Spleen (tissue), 13 donors: ENCODE measurements at places on chromosomes 16 and 17. TPM values are rescaled to one million over a fixed set of nuclear protein-coding genes. Genes with fewer than 3 reads are reported as not detected.

DNA sequence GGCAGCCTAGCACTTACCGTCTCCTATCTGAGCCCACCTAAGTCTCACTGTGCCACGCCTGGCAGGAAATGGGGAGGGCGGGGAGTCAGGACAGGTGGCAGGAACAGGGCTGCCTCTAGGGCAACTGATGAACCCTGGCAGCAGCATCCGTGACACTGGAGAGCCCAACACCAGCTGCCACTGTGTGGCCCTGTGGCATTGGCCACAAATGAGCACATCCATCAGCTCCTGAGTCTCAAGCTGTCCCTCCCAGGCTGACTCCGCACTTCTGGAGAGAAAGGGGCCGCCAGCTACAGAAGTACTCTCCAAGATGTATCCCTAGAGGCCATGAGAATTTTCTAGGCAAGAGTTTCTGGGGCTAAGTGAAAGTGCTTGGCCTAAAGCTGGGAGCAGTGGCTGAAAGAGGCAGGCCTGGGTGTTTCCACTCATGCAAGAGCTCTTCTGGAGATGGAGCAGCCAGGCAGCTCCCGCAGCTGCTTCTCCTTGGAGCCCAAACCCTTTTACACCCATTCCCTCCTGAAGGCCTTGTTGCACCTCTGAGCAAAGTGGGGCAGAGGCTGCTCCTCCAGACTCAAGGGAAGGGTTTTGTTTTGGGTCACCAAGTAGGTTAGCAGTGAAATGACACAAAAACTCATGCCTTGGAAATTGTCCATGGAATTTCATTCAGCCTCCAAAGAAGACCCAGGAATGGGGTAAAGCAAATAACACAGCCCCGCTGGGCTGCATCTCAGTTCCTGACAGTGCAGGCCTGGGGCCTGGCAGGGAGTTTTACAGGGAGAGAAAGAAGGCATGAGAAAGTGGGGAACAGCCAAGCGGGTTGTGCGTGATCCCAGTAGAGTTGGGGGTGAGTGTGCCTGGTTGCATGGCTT lies 25.8 kb downstream of the PEMT start:
- no peak for DNase-seq
- no peaks in the 10 kb centered on the region for H3K27me3 ChIP-seq
- peaks cover 30% of the 10 kb centered on the region for H3K4me1 ChIP-seq
- no peaks in the 10 kb centered on the region for H3K36me3 ChIP-seq

The SOST gene
- total RNA-seq = not detected

The TMIGD1 gene
- total RNA-seq = not detected

- H3K27me3 ChIP-seq = peaks cover 96% of the 10 kb centered on the region
- no peaks in the 10 kb centered on the region for H3K36me3 ChIP-seq
- H3K4me3 ChIP-seq = no peak overlapping the region
- no peak for DNase-seq
Observed at GRCh38 chr16:1101573-1102332, 5.7 kb upstream of the C1QTNF8 start.

GRCh38 chr17:75271233-75271954 lies 363 bp upstream of the MIF4GD start:
- no peaks in the 10 kb centered on the region for H3K27me3 ChIP-seq
- H3K27ac ChIP-seq = peak overlapping the region; percentile 99
- DNase-seq = peak; percentile 98
- H3K36me3 ChIP-seq = no peaks in the 10 kb centered on the region

- no peak for DNase-seq
- H3K4me3 ChIP-seq = no peak overlapping the region
- H3K36me3 ChIP-seq = no peaks in the 10 kb centered on the region
- H3K27me3 ChIP-seq = no peaks in the 10 kb centered on the region
- H3K27ac ChIP-seq = no peak overlapping the region
Observed at GRCh38 chr16:21060027-21060510, 90.6 kb downstream of the DNAH3 start.

GRCh38 chr16:79008036-79008868 lies 592.3 kb downstream of the MAF start:
- no peaks in the 10 kb centered on the region for H3K27me3 ChIP-seq
- H3K4me3 ChIP-seq = no peak overlapping the region
- peaks cover 8% of the 10 kb centered on the region for H3K4me1 ChIP-seq

The MPO gene
- 15.2 TPM for total RNA-seq

DNA sequence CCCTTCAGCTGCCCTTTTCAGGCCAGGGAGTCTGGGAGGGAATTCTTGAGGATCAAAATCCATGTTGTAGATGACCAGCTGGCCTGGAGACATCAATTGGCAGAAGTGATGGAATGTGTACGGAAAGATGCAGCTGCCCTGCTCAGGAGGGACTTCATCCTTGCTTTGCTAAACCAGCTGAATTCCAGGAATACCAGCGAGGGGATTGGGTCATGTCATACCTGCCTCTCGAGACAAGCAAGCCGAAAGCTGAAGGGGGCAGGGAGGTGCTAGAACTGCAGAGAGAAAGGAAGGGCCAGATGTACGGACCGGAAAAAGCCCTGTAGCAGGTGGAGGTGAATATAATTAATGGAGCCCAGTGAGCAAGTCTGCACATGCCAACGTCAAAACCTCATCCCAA lies 25.6 kb upstream of the NTN1 start:
- H3K36me3 ChIP-seq = no peaks in the 10 kb centered on the region
- DNase-seq = no peak
- peaks cover 4% of the 10 kb centered on the region for H3K4me1 ChIP-seq
- no peak overlapping the region for H3K4me3 ChIP-seq
- no peaks in the 10 kb centered on the region for H3K27me3 ChIP-seq

DNA sequence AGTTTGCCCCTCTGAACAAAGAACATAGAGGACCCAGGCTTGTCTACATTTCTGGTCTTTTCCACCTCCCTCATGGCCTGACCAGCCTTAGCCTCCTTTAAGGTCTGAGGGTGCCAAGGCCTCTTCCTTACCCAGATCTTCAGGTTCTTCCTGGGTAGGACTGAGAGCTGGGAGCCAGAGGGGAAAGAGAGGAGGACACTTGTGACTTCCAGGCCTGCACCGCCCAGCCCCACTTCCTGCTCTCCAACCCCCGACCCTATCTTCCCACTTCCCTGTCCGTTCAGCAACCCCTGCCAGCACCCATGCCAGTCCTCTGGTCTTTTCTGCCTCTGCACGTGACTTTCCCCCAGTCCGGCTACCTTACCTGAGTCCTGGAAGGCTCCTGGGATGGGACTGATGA lies 534 bp downstream of the PRSS36 start:
- no peak overlapping the region for H3K4me3 ChIP-seq
- no peak for DNase-seq
- peaks cover 17% of the 10 kb centered on the region for H3K27me3 ChIP-seq
- H3K4me1 ChIP-seq = peaks cover 22% of the 10 kb centered on the region
- no peaks in the 10 kb centered on the region for H3K36me3 ChIP-seq

DNA sequence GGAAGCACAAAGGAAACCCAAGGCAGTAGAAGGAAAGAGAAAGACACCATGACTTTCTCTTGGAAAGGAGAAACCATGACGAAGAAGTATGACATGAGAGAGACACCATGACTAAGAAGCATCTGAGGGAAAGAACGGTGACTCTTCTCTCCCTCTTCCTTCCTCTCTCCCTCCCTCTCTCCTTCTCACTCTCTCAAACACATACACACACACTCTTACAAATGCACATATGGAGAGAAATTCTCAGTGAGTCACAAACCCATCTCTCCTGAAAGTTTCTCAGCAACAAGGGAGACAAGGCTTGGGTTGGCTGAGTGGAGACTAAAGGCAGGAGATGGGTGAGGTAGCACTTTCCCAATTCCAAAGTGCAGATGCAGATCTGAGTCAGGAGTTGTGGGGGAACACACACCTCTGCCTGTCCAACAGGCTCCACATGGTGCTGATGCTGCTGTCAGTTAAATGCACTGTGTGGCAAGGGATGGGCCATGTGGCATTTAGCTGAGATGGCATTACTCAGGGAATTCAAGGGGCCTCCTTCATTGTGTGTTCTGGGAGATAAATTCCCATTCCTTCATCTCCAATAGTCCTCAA lies 336.7 kb upstream of the C16orf82 start:
- DNase-seq = no peak
- H3K4me1 ChIP-seq = no peaks in the 10 kb centered on the region
- H3K4me3 ChIP-seq = no peak overlapping the region

DNA sequence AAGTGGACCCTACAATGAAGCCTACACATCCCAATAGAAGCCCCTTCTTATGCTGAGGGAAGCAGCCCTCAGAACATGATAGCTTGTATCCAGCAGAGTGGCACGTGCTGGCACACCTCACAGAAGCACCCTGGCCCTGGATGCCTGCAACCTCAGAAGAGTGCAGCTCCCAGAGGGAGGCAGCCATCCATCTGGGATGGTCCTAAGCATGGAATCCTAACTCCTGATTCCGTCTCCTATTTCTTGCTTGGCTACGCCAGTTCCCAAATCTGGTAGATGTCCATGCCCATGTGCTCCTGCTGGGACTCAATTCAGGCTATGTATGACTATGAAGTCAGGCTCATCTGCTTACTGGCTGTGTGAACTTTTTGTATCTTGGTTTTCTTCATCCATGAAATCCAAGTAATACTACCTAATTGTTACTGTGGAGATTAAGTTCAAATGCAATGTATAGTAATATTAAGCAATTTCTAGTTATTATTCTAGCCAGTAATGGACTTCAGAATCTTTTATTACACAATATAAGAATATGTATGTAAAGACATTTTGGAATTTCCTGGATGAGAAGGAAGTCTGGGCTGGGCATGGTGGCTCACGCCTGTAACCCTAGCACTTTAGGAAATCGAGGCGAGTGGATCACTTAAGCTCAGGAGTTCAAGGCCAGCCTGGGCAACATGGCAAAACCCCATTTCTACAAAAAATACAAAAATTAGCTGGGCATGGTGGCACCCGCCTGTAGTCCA lies 32.4 kb downstream of the SIAH1 start:
- no peaks in the 10 kb centered on the region for H3K27me3 ChIP-seq
- H3K36me3 ChIP-seq = peaks cover 36% of the 10 kb centered on the region
- peaks cover 7% of the 10 kb centered on the region for H3K4me1 ChIP-seq
- H3K4me3 ChIP-seq = no peak overlapping the region

DNA sequence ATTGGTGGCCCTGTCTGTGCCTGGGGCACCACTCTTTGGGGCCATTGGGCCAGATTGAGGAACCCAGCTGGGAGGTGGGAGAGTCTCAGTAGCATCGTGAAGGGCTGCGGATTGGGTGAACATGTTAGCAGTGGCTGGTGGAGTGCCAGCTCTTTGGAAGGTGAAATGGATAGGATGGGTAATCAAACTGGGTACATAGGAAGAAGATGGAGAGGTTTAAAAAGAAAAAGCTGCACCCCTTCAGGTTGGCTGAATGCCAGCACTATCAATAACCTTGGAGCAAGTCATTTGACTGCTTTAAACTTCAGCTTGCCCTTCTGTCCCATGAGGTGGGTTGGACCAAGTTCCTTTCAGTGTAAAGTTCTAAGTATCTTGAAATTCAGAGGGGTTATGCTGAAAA lies 95.0 kb downstream of the RPTOR start:
- no peaks in the 10 kb centered on the region for H3K27me3 ChIP-seq
- H3K4me1 ChIP-seq = no peaks in the 10 kb centered on the region
- no peak for DNase-seq

- no peaks in the 10 kb centered on the region for H3K4me1 ChIP-seq
- no peak for DNase-seq
- no peaks in the 10 kb centered on the region for H3K27me3 ChIP-seq
- no peaks in the 10 kb centered on the region for H3K36me3 ChIP-seq
- H3K4me3 ChIP-seq = no peak overlapping the region
Observed at GRCh38 chr17:68843522-68843921, 111.7 kb downstream of the ABCA8 start.
